Upper lobe of left lung (tissue), 6 donors: ENCODE measurements at places on chromosomes 12 and 14. TPM values are rescaled to one million over a fixed set of nuclear protein-coding genes. Genes with fewer than 3 reads are reported as not detected.
A peak's percentile ranks its signal among the peaks of the same experiment; 100 is the strongest.

MDM1 gene
- total RNA-seq, result 7.4 TPM

PTPN11 gene
- total RNA-seq, result 86.0 TPM

SPTB gene
- 2.1 TPM for total RNA-seq

DNA sequence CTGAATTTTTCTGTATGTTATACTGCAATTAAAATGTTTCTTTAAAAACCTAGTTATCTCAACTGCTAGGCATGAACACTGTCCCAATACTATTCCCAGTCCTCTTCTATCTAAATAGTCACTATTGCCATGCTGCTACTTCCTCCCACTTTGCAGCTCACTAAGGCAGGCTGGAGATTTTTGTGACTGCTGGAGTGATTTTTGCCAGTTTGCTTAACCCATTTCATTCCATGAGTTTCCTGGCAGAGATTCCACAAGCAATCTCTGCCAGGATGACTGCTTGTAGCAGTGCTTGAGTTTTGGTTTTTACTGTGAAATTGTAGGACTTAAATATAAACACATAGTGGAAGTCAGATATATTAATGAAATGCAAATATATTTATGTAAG, 80.8 kb downstream of the BHLHE41 start:
- H3K4me3 ChIP-seq, result no peak overlapping the region
- H3K36me3 ChIP-seq, result no peaks in the 10 kb centered on the region
- peaks cover 18% of the 10 kb centered on the region for H3K4me1 ChIP-seq

GRCh38 chr12:77124767-77125166, 59.4 kb upstream of the E2F7 start:
- no peak overlapping the region for H3K27ac ChIP-seq
- H3K27me3 ChIP-seq, result no peaks in the 10 kb centered on the region
- H3K4me1 ChIP-seq, result no peaks in the 10 kb centered on the region
- DNase-seq, result no peak

DNA sequence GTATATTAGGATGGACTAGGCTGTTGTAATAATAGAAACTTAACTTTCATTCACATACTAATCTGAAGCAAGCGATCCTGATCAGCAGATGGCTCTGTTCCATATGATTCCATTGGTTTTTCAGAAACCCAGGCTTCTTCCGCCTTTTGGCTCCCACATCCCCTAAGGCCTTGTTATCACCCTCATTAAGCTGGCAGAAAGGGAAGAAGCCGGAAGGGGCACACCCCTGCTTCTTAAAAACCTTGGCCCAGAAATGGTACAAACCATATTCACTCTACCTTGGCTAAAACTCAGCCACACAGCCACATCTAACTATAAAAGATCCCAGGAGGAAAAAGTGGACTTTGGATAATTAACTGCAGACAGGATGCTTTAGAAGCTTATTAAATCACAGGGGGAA, 329.2 kb downstream of the PCNX1 start:
- no peak overlapping the region for H3K27ac ChIP-seq
- no peak for DNase-seq
- H3K4me1 ChIP-seq, result no peaks in the 10 kb centered on the region
- no peaks in the 10 kb centered on the region for H3K36me3 ChIP-seq
- H3K4me3 ChIP-seq, result no peak overlapping the region

DNA sequence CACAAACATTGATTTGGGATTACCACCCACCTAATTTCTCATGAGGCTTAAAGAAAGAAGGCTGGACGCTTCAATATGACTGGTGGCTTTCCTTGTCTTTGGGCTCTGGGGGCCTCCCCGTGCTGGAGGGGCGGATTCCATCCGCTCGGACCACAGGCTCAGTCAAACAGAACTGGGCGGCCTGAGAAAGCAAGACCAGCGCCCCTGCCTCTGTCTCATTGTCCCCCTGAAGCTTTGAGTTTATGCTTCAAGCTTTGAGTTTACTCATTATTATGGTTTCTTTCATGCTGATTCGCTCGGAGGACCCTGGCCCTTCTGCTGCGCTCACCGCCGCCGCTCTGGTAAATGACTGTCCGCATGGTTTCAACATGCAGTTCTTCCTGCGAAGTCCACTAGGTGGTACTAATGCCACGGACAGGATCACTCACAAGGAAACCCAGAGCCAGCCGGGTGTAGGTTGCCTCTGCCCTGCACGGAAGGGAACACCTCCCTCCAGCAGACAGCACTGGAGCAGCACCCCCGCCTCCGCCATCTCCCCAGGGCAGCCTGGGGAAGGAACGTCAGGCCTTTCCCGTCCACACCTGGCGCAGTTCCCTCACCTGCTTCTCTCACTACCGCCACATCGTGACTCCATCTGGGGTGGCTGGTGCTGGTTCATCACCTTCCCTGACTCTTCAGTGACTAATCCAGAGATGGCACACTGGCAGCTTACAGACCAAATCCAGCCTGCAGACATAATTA, 13.2 kb upstream of the TIGAR start:
- peak; percentile 75 for DNase-seq
- no peak overlapping the region for H3K27ac ChIP-seq
- H3K4me3 ChIP-seq, result no peak overlapping the region
- no peaks in the 10 kb centered on the region for H3K4me1 ChIP-seq
- no peaks in the 10 kb centered on the region for H3K36me3 ChIP-seq
- no peaks in the 10 kb centered on the region for H3K27me3 ChIP-seq

- no peaks in the 10 kb centered on the region for H3K36me3 ChIP-seq
- H3K4me1 ChIP-seq, result no peaks in the 10 kb centered on the region
- no peak for DNase-seq
- no peak overlapping the region for H3K4me3 ChIP-seq
- no peak overlapping the region for H3K27ac ChIP-seq
These were observed 465.9 kb upstream of the TBX3 start for GRCh38 chr12:115149685-115150378.

DNA sequence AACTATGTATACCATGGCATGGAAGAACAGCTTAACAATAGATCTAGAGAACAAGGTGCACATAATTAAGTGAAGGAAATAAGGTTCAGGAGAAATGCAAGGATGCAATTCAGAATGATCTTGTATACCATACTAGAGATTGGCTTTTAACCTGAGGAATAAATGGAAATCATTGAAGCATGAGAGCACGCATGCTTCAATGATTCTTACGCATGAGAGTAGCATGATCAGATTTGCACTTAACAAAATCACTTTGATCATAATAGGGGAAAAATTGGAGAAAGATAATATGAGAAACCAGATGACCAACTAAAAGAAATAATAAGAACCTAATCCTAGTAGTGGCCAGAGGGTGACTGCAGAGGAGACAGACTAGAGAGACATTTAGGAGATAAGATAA, 133.3 kb upstream of the FSCB start:
- H3K4me3 ChIP-seq, result no peak overlapping the region
- no peak for DNase-seq
- no peak overlapping the region for H3K27ac ChIP-seq
- H3K27me3 ChIP-seq, result no peaks in the 10 kb centered on the region

- H3K27me3 ChIP-seq, result no peaks in the 10 kb centered on the region
- H3K36me3 ChIP-seq, result no peaks in the 10 kb centered on the region
- no peak overlapping the region for H3K4me3 ChIP-seq
- no peak for DNase-seq
- H3K4me1 ChIP-seq, result peaks cover 16% of the 10 kb centered on the region
These were observed 53.9 kb downstream of the ATF7 start for GRCh38 chr12:53572134-53572758.

GRCh38 chr12:121949648-121950397, 31.4 kb downstream of the CFAP251 start:
- no peak for DNase-seq
- no peaks in the 10 kb centered on the region for H3K36me3 ChIP-seq

- no peaks in the 10 kb centered on the region for H3K36me3 ChIP-seq
- H3K27ac ChIP-seq, result peak overlapping the region; percentile 7
- H3K4me3 ChIP-seq, result no peak overlapping the region
- DNase-seq, result no peak
These were observed 55.7 kb upstream of the OVCH1 start for GRCh38 chr12:29552994-29553748.

- H3K4me3 ChIP-seq, result peak overlapping the region; percentile 66
- peaks cover 18% of the 10 kb centered on the region for H3K4me1 ChIP-seq
- DNase-seq, result peak; percentile 90
- no peaks in the 10 kb centered on the region for H3K36me3 ChIP-seq
These were observed 627 bp downstream of the TESC start for GRCh38 chr12:117098361-117099217.
